CD4-positive, alpha-beta T cell treated with Interleukin-4 for 1 hour (primary cell): ENCODE measurements at places on chromosomes 3 and 15.

DNA sequence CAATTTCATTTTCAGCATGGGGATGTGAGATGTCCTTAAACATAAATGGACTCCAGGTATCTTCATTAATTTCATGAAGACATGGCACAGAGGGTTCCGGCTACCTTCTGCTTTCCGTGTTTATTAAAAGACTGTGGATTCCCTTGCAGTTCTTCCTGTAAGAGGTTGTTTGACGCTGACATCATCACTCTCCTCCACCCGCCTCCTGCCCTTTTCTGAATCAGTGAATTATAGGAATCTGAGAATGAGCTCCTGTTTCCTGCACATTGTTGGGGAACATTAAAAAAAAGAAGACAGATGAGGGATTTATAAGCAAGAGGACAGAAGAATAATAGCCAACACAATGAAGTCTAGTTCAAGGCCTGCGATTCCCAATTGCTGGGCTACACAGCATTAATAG is 191.3 kb downstream of the LPP start:
- no peak for DNase-seq

DNA sequence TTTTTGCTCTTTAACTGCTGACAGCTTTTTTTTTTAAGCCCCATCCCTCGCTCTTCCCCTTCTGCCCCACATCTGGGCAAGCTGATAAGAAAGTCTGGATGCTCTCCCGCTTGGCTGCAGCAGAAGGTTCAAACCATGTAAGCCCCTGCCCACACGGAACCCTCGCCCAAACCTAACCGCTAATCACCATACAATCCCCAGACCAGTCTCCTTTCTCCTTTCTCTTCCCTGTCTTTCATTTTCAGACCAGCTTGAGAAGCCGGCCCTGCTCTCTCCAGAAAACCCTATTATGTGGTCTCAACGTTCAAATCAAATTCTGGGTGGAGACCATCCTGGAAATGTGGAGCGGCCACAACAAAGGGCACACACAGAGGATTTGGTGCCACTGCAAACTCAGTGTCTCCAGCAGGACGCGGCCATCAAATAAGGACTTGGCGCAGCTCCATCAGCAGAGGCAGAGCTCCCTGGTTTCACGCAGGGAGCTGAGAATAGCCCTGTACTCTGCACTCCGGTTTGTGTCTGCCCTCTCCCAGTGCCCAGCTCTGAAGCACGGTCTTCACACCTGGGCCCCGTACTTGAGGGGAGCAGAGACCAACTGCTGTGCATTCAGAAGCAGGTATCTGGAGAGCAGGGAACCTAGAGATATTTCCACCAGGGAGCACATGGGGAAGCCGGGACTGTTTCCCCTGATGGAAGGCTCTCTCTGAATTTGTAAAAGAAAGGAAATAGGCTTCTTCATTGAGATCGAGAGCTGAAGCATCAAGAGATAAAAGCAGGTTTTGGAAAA is 92.6 kb downstream of the XXYLT1 start:
- no peak for DNase-seq

GRCh38 chr3:3296979-3297381 is 117.5 kb upstream of the CRBN start:
- DNase-seq: peak; percentile 13

GRCh38 chr15:43143203-43143941 is 10.0 kb downstream of the TMEM62 start:
- DNase-seq: no peak

DNA sequence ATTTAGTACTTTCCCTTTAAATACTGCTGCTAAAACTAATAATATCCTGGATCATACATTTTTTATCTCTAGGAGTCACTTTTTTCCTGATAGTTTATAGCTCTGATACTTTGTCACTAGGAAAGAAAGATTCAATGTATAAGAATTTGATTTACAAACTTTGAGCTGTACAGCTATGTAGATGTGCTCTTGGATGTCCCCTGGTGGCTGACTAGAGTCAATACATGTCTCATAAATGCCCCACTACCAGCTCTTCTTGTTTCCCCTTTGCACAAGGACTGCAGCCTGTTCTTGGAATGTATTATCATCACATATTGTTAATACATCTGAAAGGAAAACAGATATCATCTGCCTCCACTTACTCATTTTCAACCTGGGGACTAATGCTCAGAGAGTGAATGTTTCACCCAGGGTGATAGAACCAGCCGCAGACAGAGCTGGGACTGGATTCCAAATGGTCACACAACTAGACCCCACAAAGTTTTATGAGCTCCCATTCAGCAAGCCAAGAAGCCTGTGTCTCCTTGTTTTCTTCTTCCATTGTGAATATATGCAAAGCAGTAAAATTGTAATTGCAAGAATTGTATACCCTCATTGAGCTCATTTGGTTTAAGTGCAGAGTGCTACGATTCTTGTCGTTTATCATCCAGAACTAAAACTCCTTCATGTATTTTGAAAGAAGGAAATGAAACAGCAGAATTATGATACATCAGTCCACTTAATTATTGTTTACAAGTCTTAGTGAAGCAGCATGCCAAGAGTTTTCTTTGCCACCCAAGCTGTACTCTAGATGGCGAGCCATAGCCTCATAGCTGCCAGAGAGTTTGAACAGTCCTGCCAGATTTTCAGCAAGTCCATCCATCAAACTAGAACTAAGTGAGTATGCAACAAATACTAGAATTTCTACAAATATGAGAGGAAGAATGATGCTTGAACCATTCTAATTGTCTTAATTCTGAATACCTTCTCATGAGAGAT is 261.6 kb upstream of the LMCD1 start:
- no peak for DNase-seq

DNA sequence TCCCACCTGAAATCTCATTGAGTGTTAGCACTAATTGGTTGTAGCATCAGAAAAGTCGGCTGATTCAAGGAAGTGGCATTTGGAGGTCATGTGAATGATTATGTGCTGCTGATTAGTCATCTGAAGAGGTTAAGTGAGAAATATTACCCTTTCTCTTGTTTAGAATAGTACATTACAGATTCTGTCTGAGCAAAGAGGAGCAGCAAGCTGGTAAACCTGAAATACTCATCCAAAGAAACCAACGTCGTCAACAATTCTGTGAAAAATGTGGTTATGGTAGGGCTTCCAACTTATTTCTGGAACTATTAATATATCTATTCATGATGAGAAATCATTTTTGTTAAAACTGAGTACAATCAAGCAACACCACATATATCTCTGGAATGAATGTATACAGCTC is 1024.9 kb downstream of the TUSC7 start:
- no peak for DNase-seq

DNA sequence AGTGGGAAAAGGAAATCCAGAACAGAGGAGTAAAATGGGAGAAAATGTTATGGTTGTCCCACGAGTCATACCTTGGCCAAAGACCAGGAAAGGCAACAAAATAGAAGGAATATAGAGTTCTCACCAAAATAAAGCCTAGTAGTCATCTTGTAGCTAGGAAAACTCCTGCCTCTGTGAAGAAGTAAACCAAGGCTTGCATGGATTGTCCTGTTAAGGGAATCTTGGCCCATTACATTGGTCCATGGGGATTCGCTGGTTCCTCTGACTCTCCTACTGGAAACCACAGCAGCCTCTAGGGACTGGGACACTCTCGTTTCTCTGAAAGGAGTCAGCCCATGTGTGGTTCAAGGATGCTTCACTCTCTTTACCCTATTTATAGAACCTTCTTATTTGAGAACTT is 62.9 kb upstream of the FNDC3B start:
- no peak for DNase-seq

GRCh38 chr15:91919014-91919534 is 65.6 kb downstream of the SLCO3A1 start:
- DNase-seq: no peak

DNA sequence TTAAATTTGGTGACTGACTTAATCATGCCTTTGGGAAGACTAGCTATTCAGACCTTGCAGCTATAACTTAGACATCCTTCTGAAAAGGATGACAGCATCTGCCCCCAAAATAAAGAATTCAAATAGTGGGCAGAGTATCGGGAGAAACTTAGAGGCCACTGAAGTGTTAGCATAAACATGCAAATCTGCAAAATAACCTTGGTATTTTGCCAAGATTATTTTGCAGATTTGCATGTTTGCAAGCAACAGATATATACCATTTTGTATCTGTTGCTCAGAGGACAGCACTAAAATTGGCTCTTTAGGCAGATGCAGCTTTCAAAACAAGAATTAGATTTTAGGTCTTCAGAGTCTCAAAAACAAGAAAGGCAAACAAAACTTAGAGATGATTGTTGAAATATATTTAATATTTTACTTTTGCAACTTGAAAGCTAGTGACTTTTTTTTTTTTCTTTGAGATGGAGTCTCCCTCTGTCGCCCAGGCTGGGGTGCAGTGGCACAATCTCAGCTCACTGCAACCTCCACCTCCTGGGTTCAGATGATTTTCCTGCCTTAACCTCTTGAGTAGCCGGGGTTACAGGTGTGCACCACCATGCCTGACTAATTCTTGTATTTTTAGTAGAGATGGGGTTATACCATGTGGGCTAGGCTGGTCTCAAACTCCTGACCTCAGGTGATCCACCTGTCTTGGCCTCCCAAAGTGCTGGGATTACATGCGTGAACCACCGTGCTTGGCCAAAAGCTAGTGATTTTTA is 47.8 kb downstream of the KBTBD8 start:
- DNase-seq: no peak

GRCh38 chr3:172201870-172202236 is 162.5 kb downstream of the FNDC3B start:
- DNase-seq: peak; percentile 17

GRCh38 chr3:160205606-160206005 is 19.6 kb upstream of the C3orf80 start:
- DNase-seq: no peak

- DNase-seq: no peak
These were observed 690.8 kb upstream of the ARPP21 start for GRCh38 chr3:34948517-34948916.

DNA sequence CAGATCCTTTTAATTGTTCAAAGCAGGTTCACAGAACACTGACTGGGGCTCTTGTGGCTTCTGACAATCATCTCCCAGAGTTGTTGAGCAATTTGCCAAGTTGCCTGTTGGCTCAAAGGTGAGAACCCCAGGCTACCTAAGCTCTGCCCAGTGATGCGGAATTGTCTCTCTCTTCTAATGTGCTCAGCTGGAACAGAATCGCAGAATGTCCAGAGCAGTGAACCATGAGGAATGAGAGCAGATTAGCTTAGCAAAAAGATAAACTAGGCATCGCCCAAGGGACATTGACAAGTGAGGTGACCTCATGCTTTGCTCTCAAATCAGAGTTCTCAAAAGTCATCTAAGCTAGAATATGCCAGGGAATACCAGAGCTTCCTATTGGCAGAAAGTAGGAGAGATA is 148.1 kb downstream of the WDR76 start:
- DNase-seq: no peak
